OCI-M1 (cell line): ENCODE measurements at places on chromosomes 7 and 10.

DNA sequence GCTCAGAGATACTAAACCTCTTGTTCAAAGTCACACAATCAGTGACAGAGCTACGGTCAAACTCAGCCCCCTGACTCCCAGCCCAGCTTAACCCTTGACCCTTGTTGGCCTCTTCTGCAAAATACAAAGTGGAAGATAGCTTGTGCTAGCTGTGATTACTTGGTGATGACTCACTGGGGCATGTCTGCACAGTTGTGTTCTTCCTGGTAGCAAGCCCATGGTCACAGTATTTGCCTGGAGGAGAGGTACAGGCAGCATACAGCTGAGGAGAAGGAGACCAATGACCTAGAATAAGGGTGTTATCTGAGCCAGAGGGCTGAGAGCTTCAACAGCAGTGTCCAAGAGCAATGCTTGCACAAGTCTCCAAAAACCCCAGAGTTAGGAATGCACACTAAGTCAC is 5.7 kb upstream of the HSPA12A start:
- DNase-seq: no peak

GRCh38 chr10:131960631-131961046 is 21.1 kb downstream of the BNIP3 start:
- no peak for DNase-seq

GRCh38 chr10:49300140-49300974 is 1.4 kb downstream of the C10orf71 start:
- peak; percentile 91 for DNase-seq

DNA sequence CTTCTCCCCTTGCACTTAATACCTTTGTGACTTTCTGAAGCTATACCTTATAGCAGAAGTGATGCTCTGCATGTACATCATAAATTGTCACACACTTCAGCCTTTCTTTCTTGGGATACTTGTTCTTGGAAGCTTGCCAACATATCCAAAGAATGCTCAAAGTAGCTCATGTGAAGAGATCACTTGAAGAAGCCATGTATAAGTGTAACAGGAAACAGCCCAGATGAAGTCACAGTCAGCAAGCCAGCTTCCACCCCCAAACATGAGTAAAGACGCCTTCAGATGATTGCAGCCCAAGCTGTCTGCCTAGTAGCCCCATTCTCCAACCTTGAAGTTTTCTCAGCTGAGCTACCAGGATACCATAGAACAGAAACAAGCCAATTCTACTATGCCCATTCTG is 50.9 kb downstream of the DGKB start:
- no peak for DNase-seq

- DNase-seq: no peak
These were observed 347.9 kb upstream of the MEOX2 start for GRCh38 chr7:16034353-16034752.

DNA sequence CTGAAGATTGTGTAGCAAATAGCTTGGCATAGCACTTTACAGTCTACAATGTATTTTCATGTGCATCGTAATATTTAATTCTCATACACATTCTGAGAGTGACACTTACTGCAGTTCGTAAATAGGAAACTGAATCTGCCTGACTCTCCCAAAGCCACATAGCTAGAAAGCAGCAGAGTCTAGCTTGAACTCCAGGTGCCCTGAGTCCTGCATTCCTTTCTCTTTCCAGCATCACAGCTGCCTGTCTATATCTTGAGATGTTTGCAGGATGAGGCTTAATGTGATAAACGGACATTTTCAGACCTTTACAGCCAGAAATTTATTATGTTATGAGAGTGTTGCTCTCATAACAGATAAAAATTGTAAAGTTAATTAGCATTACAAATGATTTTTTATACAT is 132.9 kb upstream of the PLXDC2 start:
- DNase-seq: no peak

GRCh38 chr7:140197938-140198337 is 21.2 kb upstream of the KDM7A start:
- DNase-seq: no peak

- DNase-seq: no peak
These were observed 3.5 kb downstream of the CHAT start for GRCh38 chr10:49617121-49618020.

GRCh38 chr7:2151237-2151636 is 81.5 kb downstream of the MAD1L1 start:
- no peak for DNase-seq

- DNase-seq: peak; percentile 11
These were observed 75.8 kb downstream of the LSMEM1 start for GRCh38 chr7:112556633-112557032.

DNA sequence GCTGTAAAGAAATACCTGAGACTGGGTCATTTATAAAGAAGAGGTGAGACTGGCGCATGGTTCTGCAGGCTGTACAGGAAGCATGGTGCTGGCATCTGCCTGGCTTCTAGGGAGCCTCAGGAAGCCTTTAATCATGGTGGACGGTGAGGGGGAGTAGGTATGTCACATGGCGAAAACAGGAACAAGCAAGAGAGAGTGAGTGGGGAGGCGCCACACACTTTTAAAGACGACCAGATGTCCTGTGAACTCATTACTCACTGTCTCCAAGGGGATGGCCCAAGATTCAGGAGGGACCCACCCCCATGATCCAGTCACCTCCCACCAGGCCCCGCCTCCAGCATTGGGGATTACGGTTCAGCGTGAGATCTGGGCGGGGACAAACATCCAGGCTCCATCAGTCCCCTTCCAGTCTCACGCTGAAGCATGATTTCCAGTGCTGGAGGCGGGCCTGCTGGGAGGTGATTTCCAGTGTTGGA is 3.2 kb downstream of the ZNF316 start:
- DNase-seq: peak; percentile 57

DNA sequence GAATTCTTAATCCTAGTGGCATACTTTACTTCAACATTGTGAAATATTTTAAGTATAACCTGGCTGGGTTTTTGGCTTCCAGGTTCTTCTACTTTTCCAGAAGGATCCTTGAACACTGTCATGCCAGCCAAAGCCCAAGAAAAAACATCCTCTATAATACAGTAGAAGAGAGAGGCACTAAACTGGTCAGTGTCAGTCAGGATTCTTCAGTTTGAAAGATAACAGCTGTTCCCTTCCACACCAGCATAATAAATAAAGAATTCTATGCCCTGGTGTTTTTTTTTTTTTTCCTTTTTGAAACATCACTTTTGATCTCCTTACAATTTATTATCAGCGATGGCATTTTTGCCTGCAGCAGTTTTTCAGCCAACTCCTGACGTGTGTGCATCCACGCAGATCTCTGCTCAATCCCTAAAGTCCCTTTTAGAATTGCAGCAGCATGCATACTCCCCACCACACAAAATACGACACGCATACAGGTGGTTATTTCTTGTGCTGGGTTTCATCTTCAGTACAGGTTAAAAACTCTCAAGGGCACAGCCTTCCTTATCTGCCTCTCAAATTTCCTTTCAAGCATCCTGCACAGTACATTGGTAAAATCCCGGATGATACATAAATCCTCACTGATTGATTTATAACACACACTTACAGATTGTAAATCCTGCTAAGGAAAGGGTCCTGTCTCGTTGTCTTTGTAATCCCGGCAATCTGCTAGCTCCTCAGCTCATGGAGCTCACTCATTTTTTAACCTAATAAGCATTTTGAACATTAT is 100.2 kb downstream of the TPK1 start:
- DNase-seq: no peak

- no peak for DNase-seq
These were observed 126.7 kb upstream of the STK17A start for GRCh38 chr7:43456200-43456599.

DNA sequence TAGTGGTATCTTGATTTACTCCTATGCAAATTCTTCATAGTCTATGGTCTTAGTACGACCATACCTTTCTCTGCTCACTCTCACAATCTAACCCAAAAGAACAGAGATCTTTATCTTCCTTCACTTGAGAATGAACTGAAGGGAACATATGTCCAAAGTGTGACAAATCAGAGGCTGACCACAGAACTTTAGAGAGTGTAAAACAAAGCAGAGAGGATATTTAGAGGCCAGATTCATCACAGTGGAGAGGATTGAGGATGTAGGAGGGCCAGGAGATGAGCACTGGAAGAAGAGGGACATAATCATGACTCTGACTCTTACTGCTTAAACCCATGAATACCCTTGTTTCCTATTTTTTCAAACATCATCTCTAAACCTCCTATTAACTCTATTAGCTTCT is 935.3 kb upstream of the PHF14 start:
- DNase-seq: no peak

GRCh38 chr10:102856758-102857424 is 2.8 kb downstream of the BORCS7 start:
- peak; percentile 31 for DNase-seq
